ENCODE measurements at places on chromosomes 5 and 9.

- no peak for DNase-seq
These were observed 264.2 kb downstream of the CRB2 start for GRCh38 chr9:123620239-123620638.

GRCh38 chr5:52491818-52492217, 295.9 kb upstream of the ITGA1 start:
- DNase-seq: no peak

GRCh38 chr5:149221326-149221725, 50.3 kb upstream of the AFAP1L1 start:
- DNase-seq: no peak

GRCh38 chr5:102314328-102314727, 18.2 kb upstream of the SLCO4C1 start:
- no peak for DNase-seq

DNA sequence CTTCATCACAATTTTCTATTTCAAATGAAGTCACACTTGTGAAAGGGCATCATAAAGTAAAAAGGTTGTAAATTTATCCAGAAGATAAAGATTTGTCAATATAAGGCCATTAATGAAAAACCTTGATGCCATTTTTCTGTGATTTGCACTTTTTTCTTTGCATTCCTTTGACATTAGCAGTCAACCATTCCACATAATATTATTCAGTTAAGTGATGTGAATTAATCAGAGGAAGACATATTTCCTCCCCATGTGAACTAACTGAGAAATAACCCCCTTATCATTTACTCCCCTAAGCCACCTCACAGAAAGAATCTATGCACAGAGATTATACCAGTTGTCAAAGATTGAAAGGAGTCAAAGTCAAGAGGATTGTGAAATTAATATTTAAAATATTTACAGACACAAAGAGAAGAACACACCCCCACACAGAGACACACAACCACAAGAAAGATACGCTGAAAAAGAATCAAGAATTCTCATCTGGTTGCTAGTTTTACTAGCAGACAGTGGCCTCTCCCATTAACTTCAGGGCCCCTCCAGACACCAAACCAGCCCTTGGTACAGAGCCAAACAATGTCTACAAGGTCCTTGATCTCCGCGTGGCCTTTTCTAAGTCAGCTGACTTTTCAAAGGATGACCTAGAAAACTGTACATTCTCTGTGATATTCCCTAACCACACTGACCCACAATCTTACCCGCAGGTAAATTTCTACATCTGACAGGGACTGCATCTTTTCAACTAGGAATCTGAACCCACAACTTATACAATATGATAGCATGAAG, 29.5 kb downstream of the GNAQ start:
- DNase-seq: no peak

GRCh38 chr5:154421868-154422267, 23.9 kb upstream of the SAP30L start:
- no peak for DNase-seq

- DNase-seq: no peak
These were observed 88.0 kb downstream of the TRIO start for GRCh38 chr5:14231156-14231555.

DNA sequence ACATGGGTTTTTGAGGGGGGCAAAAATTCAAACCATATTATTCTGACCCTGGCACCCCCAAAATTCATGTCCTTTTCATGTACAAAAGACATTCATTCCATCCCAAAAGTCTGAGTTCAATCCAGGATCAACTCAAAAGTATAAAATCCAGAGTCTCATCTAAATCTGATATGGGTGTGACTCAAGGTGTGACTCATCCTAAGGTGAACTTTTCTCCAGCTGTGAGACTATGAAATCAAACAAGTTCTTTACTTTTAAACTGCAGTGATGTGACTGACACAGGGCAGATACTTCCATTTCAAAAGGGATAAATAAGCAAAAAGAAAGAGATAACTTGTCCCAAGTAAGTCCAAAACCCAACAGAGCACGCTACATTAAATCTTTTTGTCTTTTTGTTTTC, 20.6 kb upstream of the CYLC2 start:
- DNase-seq: no peak

DNA sequence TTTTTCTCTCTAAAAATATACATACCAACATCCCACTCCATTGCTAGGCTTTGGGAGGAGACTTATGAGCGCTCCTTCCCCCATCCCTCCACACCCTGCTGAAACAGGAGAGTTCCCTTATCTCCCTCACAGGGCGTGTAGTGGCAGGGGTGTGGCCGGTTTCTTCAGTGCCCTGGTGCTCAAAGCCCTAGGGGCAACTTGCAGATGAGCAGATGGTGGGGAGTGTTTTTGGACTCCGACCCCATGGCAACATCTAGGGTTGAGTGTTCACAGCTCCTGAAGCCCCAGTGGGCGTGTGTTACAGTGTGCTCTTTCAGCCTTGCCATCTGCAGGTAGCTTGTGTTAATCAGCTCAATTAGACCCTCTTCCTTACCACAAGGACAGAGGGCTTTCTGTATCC, 409.5 kb downstream of the MAT2B start:
- no peak for DNase-seq

DNA sequence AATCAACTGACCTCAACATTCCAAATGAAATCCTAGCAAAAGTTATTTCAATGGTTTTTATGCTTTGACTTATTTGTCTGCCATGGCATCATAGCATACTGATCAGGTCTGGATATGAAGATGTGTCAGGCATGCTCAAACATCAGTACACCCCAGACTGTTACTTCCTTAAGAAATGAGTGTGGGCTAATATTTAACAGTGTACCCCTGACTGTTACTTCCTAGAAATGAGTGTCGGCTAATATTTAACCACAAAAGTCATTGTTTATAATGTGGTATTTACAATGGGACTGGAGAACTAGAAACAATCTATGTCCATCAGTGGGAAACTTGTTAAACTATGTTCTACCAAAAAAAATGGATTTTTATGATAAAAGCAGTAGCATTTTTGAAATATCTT, 38.1 kb upstream of the HNRNPA0 start:
- DNase-seq: peak; percentile 44

DNA sequence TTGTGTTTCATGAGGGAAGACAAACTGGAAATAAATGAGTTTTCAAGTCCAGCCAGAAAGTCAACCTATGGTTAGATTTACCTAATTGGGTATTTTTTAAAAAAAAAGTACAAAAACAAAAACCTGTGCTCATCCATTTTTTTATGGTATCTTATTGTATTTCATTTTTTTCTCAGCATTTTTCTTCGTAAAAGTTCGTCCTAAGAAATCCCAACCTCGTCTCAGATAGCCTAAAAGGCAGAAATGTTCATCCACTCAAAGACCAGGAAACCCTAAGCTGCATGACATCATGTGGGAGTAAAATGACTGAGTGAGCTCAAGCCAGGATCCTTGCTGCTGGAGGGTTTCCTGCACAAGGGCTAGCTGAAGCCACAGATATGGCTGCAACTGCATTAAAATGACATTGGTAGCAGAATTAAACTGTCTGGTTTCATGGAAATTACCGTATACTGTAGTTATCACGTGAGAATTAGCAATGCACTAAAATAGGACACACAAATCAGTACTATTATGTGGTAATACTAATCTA, 70.4 kb downstream of the NFIB start:
- DNase-seq: no peak

DNA sequence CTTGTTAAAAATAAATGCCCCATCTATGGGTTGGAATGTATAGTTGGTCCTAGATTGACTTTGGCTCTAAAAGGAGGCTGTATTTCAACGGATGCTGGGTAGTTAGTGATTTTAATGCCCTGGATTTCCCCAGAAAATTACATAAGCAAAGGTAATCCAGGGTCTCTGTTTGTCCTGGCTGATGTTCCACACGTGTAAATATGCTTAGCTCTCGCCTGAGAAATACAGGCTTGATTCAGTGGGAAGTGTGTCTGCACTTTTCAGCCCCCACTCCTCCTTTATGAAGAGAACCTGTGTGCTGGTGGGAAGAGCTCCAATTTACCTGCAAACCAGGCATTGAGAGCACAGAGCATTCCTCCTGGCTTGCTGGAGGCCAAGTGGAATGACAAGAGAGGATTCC, 294.6 kb upstream of the CLINT1 start:
- no peak for DNase-seq

- DNase-seq: no peak
These were observed 34.1 kb downstream of the CRHBP start for GRCh38 chr5:76986825-76987526.

DNA sequence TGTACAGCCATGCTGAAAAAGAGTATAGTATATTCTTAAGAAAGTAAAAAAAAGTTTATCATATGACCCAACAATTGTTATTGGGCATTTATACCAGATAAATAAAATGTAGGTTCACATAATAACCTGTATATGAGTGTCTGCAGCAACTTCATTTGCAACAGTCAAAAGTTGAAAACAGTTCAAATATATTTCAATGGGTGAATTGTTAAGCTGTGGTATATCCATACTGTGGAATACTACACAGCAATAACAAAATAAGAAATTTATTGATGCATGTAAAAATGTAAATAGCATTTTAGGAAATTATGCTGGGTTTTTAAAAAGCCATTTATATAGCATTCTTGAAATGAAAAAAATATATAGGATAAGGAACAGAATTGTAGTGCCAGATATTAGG, 1420.1 kb upstream of the ACO1 start:
- no peak for DNase-seq

- DNase-seq: no peak
These were observed 393.5 kb downstream of the BRINP1 start for GRCh38 chr9:118975736-118976135.

DNA sequence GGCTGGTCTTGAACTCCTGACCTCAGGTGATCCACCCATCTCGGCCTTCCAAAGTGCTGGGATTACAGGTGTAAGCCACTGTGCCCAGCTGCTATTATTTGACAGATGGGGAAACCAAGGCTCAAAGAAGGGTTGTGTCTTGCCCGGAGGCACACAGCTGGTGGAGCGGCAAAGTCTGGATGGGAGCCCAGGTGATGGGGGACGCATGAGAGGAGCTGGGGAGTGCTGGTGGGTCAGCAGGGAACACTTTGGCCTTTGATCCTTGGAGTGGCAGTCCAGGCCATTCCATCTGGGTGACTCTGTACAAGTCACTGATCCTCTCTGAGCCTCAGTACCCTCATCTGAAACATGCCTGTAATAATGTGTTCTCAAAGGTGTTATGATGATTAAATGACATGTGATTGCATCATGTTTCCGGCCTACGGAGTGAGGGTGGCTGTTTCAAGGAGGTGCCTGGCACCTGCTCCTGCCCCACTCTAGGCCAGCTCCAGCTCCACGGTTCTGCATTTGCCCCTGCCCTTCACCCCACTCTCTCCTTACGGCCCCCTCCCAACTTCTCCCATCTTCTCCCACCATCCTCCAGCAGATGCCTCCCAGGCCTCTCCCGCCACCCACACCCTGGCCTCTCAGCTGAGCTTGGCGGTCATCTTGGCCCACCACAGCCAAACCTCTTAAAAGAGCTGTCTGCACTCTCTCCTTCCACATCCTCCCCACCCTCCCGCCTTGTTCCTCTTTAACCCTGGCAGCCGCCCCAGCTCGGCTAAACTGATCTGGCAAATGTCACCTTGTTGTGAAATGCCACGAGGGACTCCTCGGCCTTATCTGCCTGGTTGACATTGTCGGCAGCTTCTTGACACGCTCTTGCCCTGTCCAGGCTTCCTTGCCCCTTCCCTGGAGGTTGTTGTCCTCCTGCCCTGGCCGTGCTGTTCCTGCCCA, 5.5 kb upstream of the DBN1 start:
- no peak for DNase-seq

GRCh38 chr5:177995691-177996595, at the start of gene PROP1:
TSS of gene PROP1 (minus strand) at chr5:177996242. CDS start at chr5:177995933, 309 bp downstream.
- no peak for DNase-seq

GRCh38 chr5:14745753-14746152, 81.2 kb downstream of the OTULIN start:
- no peak for DNase-seq
